Mucosa of gallbladder (tissue), 1 donor: ENCODE measurements at places on chromosomes 7 and 10. TPM values are rescaled to one million over a fixed set of nuclear protein-coding genes. Genes with fewer than 3 reads are reported as not detected.

The LRRC61 gene
- total RNA-seq = 11.7 TPM

DNA sequence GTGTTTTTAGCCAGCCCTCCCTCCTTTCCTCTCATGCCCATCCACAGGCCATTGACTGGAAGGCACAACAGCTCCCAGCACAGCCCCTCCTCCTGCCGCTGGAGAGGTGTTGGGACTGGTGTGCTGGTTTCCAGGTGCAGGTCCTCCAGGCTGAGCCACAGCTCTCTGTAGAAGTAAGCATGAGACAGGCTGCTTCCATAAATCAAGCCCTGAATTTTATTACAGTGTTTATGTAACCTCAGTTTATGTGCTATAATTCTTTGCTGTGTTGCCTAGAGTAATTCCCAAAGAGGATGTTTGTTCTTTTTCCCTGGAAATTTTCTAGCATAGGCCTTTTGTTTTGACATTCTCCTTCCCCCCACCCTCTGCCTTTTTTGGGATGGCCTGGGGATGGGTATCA is 445.8 kb downstream of the AUTS2 start:
- no peak for DNase-seq

DNA sequence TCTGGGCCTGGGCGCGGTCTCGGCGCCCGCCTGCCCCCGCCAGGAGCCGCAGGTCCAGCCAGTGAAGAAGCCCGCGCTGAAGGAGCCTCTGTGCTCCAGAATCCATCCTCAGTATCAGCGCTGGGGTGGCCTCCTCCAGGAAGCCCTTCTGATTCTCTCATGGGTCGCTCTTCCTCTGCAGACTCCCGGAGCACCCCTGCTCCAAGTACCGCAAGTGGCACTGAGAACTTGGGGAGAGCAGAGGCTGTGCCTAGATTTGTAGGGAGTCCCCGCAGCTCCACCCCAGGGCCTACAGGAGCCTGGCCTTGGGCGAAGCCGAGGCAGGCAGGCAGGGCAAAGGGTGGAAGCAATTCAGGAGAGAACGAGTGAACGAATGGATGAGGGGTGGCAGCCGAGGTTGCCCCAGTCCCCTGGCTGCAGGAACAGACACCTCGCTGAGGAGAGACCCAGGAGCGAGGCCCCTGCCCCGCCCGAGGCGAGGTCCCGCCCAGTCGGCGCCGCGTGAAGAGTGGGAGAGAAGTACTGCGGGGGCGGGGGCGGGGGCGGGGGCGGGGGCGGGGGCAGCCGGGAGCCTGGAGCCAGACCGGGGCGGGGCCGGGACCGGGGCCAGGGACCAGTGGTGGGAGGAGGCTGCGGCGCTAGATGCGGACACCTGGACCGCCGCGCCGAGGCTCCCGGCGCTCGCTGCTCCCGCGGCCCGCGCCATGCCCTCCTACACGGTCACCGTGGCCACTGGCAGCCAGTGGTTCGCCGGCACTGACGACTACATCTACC is at the start of gene ALOX5:
ALOX5 (plus strand) TSS at position 641 of the 774 bp plus-strand sequence; CDS start at position 705, 64 bp downstream.
- peak; percentile 58 for DNase-seq

DNA sequence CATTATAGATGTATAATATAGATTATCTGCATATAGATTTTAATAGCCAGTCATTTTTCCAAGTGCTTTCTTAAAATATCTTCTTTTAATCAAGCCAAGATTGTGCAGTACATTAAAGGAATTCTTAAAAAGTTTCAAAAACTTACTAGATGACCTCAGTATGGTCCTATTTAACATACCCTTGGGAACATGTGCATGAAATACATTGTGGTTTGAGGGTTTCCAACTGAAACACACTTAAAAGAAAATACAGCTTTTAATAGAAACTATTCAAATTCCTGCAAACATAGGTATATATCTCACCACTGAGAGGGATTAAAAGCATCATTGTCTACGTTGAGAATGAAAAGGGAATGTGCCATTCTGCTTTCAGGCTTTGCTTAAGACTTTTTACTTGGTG is 364.9 kb downstream of the SUGCT start:
- DNase-seq = no peak

DNA sequence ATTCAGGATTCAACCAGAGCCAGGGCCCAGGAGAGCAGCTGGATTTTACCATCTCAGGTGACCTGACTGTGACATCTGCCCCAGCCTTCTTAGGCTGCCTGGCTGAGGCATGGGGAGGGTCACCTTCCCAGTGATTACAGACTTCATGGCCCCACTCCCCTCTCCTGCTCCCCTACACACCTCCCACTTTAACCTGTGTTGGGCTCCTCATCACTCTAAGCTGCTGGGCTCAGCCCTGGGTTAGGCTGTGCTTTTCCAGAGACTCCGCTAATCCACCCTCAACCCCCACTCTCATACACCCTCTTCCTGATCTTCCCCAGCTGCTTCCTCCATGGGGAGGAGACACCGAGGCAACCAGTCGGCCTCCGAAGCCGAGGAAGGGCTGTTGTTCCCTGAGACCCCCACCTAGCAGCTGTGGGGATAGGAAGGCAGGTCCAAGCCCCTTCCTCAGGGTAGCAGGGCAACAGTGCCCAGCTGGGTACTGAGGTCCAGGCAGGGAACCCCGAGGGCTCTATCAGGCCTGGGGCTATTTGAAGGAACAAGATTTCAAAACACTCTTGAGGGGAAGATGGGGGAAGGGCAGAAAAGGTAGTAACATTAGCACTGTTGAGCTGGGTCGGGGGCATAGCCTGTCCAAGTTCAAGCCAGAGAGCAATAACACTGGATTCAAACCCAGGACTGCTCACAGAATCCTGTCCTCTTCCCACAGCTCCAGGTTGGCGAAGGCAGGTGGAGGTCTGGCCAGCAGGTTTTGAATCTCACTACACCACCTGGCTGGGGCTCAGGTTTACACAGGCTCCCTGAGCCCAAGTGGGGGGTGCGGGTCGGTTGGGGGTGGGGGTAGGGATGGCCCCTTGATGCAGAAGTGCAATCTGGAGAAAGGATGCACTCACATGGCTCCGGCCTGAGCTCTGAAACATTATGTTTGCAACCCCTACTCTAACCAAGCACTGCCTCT is 1.8 kb downstream of the IMPDH1 start:
- no peak for DNase-seq

The KIAA1217 gene
- 44.0 TPM for total RNA-seq

The TLX1 gene
- total RNA-seq = not detected

The TIAL1 gene
- total RNA-seq = 126 TPM

DNA sequence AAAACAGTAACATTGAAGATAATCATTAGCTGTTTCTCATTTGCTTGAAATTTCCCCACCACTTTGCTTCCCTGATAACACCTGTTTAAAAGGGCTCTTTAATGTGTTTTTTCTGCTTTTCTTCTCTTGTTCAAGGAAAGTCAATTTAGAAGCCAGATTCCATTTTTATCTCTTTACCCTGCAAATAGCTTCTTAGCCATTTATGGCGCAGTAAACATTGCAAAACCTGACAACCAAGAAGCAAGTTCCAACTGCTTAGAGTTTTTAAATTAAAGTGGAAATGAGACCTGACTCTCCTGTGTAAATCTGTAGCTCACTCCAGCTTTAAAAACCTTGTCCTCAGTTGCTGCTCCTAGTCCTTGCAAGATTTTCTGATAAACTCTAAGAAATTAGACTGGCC is 30.1 kb downstream of the SGPL1 start:
- DNase-seq = no peak

DNA sequence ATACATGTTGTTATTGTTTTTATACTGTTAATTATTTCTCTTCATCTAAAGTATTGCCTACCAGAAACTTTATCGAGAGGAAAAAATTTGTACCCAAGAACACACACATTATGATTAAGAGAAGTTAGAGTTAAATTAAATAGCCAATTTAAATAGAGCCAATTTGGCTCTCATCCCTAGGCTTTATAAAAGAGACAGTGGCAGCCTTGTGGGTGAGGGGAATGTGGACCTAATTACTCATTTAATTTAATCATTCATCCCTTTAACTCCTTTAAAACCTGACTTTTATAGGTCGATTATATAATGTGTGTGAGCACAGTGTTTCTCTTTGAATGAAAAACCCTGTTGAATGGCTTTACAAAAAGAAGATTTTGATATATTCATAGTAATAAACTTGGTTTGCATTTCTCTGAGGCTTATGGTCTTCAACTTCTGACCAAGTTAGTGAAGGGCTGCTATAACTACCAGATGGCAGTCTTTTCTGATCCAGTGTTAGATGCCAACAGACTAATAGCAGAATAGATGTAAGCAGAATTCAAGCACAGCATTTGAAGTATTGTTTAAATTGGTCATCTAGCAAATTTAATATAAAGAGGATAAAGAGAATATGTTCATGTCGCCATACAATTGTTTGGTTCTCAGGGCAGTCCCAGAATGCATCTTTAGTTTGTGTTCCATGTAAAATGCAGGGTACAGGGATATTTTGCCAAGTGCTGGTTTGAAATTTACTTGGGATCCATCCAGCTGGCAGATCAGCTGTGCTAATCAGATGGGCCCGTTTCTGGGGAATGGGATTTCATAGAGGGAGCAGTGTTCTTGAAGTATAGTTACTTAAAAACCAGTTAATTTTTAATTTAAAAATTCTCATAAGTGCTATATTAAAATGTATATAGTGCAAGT is 25.3 kb downstream of the ADD3 start:
- no peak for DNase-seq

- DNase-seq = peak; percentile 77
These were observed 42.8 kb downstream of the FOXL3 start for GRCh38 chr7:332646-333392.

DNA sequence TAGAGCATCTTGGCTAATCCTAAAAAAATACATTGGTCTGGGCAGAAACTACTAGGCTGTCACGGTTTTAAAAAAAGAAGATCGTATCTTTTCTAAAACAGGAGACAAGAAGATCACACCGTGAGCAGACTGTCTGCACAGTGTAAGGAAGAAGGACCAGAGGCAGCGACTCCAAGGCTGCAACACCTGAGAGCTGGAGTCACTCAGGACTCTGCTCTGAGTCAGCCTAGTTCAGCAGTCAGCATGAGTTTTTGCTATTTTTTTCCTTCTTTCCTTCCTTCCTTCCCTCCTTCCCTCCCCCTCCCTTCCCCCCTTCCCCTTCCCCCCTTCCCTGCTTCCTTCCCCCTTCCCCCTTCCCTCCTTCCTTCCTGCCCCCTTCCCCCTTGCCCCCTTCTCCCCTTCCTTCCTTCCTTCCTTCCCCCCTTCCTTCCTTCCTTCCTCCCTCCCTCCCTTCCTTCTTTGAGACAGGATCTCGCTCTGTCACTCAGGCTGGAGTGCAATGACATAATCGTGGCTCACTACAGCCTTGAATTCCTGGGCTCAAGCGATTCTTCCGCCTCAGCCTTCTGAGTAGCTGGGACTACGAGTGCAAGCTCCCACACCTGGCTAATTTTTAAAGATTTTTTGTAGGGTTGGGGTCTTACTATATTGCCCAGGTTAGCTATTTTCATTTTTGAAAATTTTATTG is 24.4 kb downstream of the BAG3 start:
- DNase-seq = no peak

The CRHR2 gene
- total RNA-seq = 0.12 TPM

The PDK4 gene
- 64.2 TPM for total RNA-seq

GRCh38 chr7:150846291-150847115 is 5.8 kb upstream of the AOC1 start:
- DNase-seq = no peak

The SSC4D gene
- total RNA-seq = 0.40 TPM

DNA sequence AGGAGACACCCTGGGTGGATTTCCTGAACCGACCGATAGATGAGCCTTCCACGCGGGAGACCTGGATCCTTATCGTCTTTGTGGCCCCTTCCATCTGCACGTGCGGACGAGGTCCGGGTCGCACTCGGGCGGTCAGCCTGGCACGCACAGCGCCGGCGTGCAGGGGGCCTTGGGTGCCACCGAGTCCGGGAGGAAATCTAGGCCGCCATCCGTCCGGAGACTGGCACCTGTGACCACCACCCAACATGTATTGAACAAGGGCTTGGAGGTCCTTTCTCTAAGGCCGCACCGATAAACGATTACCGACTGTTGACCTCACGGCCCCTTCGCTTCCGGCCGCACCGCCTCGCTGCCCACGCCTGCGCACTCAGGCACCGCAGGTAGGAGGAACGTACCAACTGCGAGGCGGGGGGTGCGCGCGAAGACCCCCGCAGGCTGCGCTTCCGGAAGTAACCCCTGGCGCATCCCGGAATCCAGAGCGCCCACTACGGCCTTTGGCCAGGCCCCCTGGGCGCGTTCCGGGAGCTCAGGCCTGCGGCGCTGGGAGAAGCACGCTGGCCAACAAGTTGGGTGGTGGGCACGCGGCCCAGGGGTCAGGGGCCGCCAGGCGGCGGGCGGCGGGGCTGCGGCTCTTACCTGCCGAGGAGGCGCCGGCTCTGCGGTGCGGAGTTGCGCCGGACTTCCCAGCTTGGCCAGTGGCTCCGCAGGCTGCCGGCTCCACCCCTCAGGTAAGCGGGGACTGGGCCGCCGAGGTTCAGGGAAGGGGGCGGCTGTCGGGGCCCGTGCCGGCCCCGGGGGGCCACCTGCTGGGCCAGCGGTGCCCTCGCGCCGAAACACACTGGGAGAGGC is at the start of the genes ACTR3C and LRRC61:
ACTR3C (minus strand) TSS at position 713 of the 849 bp plus-strand sequence. CDS start 28,249 bp downstream, outside the sequence.
LRRC61 (plus strand) TSS at position 523 of the 849 bp plus-strand sequence. CDS start 13,507 bp downstream, outside the sequence.
- DNase-seq = peak; percentile 50

The RAB19 gene
- total RNA-seq = 8.8 TPM
